ENCODE measurements at places on chromosomes 5 and 9. TPM values are rescaled to one million over a fixed set of nuclear protein-coding genes. Genes with fewer than 3 reads are reported as not detected.

Gene EMB
- total RNA-seq, result 43.7 TPM

Gene ANKDD1B
- total RNA-seq, result not detected

Gene BTNL3
- not detected for total RNA-seq

Gene TMEM174
- total RNA-seq, result not detected

Gene KLF9
- total RNA-seq, result 45.0 TPM

Gene NUP214
- 40.2 TPM for total RNA-seq

Gene SPINK6
- total RNA-seq, result not detected

Gene FAM221B
- not detected for total RNA-seq

Gene CDX1
- total RNA-seq, result not detected

Gene PCDHAC2
- not detected for total RNA-seq

Gene PRKAA1
- 52.6 TPM for total RNA-seq

Gene CCNO
- not detected for total RNA-seq

Gene TMEM171
- total RNA-seq, result not detected

Gene NREP
- total RNA-seq, result 6.8 TPM

Gene SERF1A
- total RNA-seq, result 10.0 TPM

Gene GNA14
- not detected for total RNA-seq

Gene RPP25L
- total RNA-seq, result 25.7 TPM

Gene PLPP7
- 0.25 TPM for total RNA-seq

Data from activated naive CD4-positive, alpha-beta T cell treated with anti-CD3 and anti-CD28 coated beads for 36 hours (primary cell).